ENCODE measurements at places on chromosomes 5 and 9.

- DNase-seq, result no peak
Observed at GRCh38 chr9:82206490-82206889, 217.9 kb downstream of the SPATA31D1 start.

DNA sequence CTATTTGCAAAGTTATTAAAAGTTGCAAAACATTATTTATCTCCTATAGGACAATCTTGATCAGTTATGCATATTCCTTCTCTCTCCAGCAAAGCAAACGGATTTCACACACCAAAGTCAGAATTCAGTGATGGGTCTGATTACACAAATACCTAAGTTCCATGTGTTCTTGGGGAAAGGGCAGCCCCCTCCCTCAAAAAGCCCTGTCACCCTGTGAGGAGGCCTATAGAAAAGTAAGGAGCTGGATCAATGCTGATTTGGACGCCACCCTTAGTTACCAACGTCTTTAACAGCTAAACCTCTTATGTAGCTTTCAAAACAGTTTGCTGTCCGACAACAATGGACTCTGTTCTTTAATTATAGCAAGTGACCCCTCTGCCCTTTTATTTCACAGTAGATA, 6.4 kb downstream of the ZNF608 start:
- no peak for DNase-seq

DNA sequence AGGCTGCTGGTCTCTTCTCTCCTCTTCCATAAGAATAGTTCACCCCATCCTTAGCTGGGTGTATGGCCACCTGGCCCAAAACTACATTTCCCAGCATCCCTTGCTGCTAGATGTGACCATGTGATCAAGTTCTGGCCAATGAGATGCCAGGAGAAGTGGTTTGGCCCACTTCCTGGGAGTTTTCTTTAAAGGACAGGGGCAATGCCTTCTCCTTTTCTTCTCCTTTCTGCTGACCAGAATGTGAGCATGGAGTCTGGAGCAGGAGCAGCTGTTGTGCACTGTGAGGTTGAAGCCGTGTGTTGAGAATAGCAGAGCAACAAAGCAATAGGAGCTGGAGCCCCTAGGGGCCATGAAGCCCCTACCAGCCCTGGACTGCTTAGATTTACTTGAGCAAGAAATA, 36.8 kb downstream of the C9orf50 start:
- DNase-seq, result peak; percentile 78

DNA sequence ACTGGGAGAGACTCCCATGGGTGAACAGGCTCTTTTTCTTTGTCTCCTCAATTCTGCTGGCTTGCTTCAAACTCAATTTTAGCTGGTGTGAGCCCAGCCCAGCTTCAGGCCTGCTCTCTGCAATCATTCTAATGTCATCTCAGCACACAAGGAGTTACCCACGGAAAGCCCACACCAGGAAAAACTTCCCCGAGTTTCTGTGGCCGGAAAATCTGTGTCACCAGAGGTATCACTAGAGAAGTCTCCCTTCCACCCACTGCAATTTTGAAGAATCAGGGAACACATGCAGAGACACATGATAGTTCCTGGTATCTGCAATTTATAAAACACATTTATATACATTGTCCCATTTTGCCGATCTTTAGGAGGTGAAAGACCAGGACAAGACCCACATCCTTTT, 13.5 kb upstream of the NDFIP1 start:
- DNase-seq, result no peak

DNA sequence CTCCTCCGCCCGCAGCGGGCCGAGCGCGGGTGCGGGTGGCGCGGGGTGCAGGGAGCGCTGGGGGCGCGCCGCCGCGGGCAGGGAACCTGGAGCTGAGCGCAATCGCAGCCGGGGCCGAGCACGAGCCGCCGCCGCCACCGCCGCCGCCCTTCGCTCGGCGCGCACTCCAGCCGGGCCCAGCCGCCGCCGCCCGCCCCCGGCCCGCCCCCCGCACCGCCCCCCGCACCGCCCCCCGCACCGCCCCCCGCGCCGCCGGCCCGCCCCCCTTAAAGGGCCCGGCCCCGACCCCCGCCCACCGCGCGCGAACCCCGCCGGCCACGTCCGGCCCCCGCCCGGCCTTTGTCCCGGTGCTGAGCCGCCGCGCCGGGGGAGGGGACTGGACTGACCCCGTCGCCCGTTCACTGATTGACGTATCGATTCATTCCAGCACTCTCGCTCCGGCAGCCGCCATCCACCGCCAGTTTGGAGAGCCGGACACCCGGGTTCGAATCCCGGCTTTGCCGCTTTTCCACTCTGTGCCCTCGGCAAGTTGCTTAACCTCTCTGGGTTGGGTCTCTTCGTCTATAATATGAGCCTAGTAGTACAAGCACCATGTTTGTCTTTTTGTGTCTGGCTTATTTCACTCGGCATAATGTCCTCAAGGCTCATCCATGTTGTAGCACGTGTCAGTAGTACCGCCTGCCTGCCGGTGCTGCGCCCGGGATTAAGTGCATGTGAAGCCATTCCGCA, at the start of gene SH3PXD2B:
TSS of gene SH3PXD2B (minus strand) at position 168 of the 729 bp plus-strand sequence. CDS start 173 bp downstream, outside the sequence.
- peak; percentile 32 for DNase-seq

DNA sequence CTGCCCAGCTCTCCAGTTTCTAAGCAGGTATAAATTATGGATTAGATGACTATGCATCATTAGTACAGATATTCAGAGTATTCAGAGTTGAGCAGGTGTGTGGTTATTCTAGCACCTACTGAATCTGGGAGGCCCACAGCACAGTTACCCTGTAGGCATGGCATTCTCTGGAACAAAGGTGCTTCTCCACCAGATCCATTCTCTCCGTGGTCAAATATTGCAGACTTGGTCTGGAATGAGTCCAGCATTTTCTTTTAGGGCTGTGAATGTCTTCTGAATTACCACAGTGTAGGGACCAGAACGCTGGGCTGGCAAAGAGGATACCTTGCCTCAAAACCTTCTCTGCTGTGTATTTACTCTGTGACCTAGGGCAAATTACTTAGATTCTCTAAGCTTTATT, 116.8 kb downstream of the ARHGAP26 start:
- no peak for DNase-seq

- DNase-seq, result no peak
Observed at GRCh38 chr5:54579591-54580295, 62.2 kb downstream of the SNX18 start.

DNA sequence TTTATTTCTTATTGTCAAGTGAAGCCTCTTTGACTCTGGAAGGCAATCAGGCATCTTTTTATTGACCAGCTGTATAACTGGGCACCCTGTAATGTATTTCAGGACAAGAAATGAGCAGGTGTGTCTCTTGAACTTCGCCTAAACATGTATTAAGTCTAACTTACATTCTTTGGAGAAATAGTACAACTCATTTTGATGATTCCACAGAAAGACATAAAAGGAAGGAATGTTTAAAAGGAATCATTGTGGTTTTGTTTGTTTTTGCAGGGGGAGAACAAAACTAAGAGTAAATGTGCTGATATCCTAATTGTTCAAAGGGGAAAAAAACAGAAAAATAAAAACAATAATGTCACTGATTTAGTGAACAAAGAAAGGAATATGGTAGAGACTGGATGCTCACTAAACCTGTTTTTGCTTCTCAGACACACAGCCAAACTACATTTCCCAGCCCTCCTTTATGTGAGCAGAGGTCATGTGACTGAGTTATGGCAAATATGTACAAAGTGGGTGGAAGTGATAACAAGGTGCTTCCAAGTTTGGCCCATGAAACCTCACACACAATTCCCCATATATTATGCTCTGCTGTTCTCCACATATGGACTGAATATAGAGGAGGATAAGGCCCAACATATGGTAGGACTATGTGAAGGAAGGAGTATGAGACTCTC, 150.6 kb upstream of the ACOT12 start:
- no peak for DNase-seq

DNA sequence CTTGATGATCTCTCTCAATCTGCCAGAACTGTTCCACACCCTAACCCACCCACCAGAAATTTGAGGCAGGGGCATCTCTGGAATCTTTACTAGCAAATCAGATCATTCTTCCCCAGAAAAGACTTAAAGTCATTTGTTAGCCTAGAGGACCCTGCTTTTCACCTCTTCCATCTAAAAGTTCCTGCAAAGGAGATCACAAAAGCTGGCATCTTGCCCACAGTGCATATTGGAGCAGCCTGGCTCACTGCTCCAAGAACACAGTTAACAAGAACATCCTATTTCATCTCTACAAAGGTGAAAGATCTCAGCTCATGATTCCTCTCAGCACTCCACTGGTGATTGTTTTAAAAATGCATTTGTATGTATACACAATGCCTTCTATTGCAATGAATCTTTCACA, 36.3 kb downstream of the GABRP start:
- no peak for DNase-seq

GRCh38 chr9:86679909-86680308, 267.4 kb downstream of the GAS1 start:
- no peak for DNase-seq

DNA sequence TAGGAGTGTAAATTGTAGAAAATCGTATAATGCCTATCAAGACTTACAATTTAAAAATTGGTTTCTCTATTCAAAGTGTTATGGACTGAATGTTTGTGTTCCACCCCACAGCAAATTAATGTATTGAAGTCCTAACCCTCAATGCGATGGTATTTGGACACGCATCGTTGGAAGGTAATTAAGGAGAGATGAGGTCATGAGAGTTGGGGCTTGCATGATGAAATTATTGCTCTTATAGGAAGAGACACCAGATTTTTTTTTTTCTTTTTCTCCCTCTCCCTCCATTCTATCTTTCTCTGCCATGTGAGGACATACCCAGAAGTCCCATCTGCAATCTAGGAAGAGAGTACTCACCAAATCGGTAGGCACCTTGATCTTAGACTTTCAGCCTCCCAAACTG, 189.2 kb downstream of the MAN2A1 start:
- DNase-seq, result no peak

GRCh38 chr9:93183131-93183662, 742 bp upstream of the WNK2 start:
- no peak for DNase-seq

DNA sequence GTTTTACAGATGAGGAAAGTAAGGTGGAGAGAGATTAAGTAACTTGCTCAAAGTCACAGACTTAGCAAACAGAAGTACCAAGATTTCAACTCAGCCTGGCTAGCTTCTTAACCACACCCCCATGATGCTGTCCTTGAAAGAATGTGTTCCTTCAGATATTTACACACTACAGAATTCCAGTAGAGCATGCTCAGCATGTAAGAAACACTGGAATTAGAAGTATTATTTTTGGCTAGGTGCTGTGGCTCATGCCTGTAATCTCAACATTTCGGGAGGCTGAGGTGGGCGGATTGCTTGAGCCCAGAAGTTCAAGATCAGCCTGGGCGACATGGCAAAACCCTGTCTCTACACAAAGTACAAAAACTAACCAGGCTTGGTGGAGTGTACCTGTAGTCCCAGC, 142.4 kb downstream of the EDIL3 start:
- no peak for DNase-seq

DNA sequence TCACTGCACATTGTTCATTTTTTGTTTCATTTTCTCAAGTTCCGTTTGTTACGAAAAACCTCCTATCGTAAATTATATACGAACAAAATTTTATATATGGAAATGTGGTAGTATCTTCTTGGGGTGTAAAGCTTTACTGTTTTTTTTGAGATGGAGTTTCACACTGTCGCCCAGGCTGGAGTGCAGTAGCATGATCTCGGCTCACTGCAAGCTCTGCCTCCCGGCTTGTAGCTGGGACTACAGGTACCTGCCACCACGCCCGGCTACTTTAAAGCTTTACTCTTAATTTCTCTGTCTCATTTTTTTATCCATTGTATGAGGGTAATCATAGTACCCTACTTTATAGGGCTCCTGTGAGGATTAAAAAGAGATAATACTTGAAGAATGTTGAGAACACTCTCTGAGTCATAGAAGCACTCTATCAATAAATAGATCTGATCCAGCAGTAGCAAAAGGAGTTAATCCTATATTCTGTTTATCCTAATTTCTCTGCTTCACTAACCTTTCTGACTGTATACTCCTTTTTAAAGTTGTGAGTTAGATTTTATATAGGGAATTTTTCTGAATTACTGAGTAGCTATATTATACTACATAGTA, 5.6 kb upstream of the LRRC70 start:
- no peak for DNase-seq

DNA sequence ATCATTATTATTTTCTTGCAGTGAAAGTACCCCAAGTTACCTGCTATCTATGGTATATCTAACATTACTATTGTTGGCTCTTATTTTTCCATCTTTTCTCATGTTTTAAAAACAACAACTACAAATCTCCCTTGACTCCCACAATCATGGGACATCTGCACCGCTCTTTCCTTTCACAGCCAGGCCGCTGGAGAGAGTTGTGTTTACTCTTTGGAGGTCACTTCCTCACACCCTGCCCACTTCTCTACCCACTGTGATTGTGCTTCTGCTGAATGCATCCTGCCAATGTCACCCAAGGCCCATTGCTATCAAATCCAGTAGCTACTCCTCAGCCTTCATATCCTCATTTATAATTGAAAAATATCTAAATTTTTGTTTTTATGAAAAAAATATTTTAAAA, 29.7 kb downstream of the SLC28A3 start:
- no peak for DNase-seq

DNA sequence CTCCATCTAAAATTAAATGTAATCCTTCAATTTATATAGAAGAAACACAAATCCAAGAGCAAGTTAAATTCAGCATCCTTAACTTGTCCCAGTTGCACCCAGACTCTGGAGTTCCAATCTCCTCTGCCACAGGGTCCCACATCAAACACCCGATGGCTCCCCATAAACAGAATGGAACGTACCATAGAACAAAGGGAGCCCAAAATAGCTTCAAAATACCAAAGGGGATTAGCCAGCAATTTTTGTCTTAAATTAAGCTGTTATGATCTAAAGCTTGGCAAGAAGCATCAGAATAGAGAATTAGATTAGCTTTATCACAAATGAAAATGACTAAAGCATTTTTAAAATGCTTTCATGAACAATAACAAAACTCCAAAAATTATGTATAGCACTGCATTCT, 112.8 kb downstream of the FANCC start:
- no peak for DNase-seq

GRCh38 chr9:115232181-115232774, 114.3 kb upstream of the TNC start:
- no peak for DNase-seq

GRCh38 chr5:43146958-43147357, 26.2 kb downstream of the ZNF131 start:
- no peak for DNase-seq

DNA sequence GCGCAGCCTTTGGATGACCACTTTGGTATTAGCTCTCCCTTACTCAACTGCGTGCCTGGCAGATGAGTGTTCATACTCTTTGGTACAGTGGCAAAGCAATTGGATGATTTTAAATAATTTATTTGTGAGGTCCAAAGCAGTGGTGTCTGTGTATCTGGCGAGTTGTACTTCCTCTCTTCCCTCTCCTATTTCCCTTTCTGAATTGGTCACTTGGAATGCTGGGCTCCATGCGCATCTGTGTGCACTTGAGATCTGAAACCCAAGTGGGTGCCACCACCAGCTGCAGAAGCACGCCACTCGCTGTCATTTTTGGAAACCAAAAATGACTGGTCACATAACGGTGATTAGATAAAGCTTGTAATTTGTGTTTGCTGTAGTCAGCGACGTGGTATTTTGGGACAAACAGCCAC, 386.0 kb upstream of the KLF4 start:
- no peak for DNase-seq

Measured in CD4-positive, alpha-beta T cell treated with Interleukin-15 for 1 hour (primary cell).